Activated CD4-positive, alpha-beta memory T cell treated with anti-CD3 and anti-CD28 coated beads, Interleukin-2, amount 10 ng/mL, durations not matched to agents 7 days and 5 days (primary cell): ENCODE measurements at places on chromosomes 7 and 10.

GRCh38 chr7:12879139-12879538, 191.7 kb downstream of the ARL4A start:
- no peak for DNase-seq

DNA sequence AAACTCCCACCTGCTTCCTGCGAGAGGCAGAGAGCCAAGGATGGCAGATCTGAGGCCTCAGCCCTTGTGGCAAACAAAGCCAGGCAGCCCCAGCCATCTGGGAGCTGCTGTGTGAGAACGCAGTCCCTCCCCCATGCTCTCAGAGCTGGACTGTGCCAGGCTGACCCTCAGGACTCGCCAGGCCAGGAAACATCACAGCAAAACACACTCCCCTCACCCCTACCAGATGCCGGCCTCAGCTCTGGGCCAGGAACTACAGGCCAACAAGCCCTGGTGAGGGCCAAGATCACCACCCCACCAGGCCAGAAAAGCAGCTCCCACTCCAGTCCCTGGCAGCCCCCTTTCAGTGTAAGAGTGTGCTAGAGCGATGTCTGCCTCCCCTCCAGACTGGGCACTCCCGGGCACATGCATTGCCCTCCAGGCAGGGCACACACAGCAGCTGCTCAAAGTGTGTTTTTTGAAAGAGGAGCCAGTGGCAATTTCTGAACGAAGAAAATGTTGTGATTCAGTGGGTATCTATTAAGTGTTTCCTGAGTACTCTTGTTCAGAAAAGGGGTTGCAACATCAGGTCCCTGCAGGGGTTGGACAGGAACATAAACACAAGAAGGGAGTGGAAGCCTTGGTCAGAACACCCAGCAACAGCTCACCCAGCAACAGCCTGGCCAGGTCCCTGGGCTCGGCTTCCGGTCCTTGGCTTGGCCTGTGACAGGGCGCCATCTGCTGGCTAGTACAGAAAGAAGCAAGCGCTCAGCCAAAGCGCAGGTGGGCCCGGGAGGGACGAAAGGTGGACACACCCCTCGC, 18.3 kb downstream of the LRRC20 start:
- peak; percentile 88 for DNase-seq

GRCh38 chr10:30540276-30540675, 89.3 kb downstream of the LYZL2 start:
- DNase-seq, result no peak

- no peak for DNase-seq
Observed at GRCh38 chr10:73073627-73074026, 23.0 kb downstream of the P4HA1 start.

DNA sequence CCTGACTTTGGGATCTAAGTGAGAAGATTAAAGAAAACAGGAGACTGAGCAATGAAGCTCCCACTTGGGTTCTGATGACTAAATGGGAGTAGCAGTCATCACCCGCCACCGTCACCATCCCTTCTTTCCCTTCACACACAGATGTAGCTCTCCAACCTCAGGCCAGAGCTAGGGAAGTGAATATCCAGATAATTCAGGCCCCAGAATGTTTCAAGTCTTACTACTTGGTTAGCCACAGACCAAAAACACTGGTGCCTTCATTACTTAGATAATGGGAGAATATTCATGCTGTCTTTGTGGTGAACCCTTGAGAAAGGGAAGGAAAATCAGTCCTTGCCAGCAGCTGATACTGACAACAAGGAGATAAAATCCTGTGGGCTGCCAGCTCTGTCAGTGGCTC, 100.7 kb downstream of the OSBPL3 start:
- DNase-seq, result no peak

DNA sequence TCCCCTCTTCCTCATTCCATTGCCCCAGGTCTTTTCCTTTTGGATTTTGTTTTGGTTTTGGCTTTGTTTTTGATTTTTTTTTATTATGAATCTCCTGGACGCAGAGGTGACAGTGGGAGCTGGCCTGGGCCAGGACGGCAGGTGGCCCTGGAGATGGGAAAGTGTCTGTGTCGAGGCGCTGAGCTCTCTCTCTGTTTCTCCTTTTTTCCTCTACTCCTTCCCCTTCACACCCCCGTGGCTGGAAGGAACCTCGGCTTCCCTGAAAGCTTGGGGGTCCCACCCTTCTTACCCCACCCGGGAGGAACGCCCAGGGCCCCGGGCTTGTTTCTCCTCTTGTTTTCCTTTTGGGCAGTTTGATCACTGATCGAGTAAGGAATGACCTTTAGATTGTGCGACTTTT, 13.2 kb downstream of the TRIM8 start:
- DNase-seq, result no peak
